ENCODE measurements at places on chromosomes 12 and 14.

DNA sequence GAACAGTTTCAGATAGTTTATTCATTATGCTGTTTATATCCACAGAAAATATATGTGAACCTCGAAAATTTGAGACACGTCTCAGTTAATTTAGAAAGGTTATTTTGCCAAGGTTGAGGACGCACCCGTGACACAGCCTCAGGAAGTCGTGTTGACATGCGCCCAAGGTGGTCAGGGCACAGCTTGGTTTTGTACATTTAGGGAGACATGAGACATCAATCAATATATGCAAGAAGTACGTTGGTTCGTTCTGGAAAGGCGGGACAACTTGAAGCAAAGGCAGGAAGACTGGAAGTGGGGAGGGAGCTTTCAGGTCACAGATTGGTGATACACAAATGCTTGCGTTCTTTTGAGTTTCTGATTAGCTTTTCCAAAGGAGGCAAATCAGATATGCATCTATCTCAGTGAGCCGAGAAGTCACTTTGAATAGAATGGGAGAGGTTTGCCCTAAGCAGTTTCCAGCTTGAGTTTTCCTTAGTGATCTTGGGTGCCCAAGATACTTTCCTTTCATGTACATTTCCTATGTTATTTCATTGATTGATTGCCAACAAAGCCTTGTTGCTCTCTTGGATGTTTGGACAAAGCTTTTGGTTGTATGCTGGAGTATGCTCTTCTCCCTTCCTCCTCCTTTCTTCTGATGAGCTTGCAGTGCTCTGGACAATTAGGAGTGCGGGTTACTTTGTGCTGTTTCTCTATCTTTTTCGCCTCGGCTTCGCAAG is 3.2 kb downstream of the SNAPC1 start:
- no peak for DNase-seq

DNA sequence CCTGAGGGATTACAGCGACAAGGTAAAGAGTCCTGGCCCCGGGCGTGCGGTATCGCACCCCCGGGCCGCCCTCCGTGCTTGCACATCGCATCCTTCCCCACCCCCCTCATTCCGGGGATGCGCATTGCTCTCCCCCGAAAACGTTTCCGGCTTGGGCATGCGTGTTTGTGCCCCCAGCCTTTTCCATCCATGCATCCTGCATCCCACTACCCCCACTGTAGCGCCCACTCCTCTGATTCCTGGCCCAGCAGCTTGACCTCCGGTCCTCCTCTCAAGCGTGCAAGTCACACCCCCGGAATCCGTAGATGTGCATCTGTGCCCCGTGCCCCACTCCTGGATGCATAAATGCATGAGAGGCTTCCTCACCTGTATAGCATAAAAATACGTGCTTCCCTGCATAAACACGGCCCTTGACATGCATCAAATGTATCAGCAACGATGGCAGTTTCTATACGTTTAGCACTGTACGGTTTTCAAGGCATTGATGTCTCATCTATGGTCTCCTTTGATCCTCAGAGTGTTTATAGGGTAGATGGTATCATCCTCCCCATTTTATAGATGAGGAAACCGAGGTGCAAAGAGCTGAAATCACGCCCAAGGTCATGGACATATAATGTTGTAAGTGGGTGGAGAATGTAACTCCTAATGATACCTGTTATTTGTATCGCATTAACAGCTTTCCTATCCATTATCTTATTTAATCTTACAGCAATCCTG is 484 bp downstream of the RIC8B start:
- no peak for DNase-seq

DNA sequence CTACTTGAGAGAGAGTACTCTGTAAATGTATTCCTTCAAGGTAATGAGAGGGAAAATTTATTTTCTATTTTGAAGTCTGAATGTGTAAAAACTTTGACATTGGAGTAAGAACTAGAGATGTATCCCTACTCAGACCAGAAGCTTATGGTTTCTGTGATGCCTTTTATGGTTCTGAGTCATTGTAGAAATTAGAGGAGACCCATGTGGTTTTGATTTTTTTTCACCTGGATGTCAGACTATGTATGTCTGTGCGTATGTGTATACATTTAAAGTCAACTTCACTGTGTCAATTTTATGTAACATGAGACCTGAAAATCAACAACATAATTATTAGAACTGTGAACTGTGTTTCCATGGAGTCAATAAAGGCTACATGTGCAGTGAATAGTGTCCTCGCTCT is 302.0 kb downstream of the TRHDE start:
- DNase-seq = no peak

DNA sequence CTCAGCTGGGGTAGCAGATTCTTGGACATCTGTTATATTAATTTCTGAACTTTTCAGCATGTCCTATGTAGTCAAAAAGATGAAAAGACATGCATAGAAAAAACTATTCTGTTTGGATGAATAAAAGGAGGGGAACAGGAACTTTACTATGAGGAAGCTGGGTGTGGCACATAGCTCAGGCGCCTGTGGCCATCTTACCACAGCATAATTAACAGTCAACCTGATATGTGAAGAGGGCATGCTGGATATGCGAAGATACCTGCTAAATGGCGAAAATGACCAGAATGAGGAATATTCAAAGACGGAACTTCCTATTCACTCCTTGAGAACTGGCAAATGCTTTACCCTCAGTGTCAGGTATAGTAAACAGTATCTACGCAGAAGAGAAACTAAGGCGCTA is 18.4 kb downstream of the SETD3 start:
- DNase-seq = no peak

DNA sequence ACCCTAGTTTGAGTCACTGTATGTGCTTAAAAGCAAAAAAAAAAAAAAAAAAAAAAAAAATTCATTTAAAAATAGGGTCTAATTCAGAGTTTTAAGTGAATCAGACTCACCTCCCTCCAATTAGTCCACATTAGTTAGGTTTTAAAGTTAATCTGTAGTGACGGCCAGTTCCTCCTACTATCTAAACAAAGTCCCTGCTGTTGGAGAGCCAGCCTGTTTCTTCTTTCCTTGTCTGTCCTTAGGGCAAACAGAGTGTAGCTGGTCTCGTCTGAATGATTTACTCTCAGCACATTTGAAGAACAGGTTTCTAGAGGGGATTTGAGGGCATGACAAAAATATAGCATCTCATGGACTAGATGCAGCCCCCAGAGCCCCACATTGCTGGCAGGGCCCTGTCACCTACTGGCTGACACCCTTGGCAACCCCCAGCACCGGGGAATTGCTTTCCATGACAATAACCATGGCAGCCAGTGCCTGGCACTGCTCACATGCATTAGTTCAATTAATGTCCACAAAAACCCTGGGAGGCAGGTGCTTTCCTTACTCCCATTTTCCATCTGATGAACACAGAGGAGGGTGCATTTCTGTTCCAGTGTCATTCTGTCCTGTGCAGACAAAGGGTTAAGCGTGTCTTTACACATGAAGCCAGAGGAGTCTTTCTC is 138.3 kb downstream of the PLXNC1 start:
- DNase-seq = no peak

- no peak for DNase-seq
Observed at GRCh38 chr14:76329951-76330350, 46.0 kb upstream of the ESRRB start.

All from amniotic stem cell (primary cell).